CD4-positive, alpha-beta T cell treated with Interleukin-17A for 1 hour (primary cell): ENCODE measurements at places on chromosomes 1 and 21.

GRCh38 chr1:187999973-188000372 is 1171.2 kb downstream of the PLA2G4A start:
- DNase-seq: no peak

- no peak for DNase-seq
Measured at GRCh38 chr1:16612332-16613172, 812 bp downstream of the NBPF1 start.

GRCh38 chr21:41672543-41672915 is 94.3 kb downstream of the RIPK4 start:
- no peak for DNase-seq

DNA sequence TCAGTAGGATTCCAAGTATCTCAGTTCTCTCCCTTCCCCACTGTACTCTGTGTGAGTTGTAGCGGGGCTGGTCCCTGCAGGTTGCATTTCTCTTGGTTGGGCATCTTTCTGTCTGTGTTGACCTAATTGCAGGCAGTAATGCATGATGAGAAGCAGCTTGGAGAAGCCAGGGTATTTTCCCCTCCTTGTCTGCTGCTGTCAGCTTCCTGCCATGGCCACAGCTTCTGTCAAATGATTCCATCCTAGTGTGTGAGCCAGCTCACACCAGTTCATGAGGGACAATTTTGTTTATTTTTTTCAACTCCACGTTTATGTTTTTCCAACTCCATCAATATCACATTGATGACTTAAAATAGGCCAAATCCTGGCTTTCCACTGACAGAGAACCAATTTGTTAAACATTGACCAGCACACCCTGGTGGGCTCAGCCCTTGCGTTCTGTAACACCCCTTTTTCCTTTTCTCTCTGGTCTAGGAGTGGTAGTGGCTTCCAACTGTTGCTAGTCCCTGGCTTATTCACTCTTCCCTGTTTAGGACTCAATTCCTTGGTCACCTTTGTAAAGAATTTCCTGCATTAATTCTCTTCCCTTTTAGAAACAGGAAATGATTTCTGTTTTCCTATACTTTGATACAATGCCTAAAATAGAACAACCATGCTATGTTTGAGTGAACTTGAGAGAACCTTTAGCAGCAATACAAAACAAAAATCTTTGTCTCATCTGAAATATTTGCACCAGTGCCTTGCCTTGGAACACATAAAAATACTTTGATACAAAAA is 44.9 kb upstream of the APOBEC4 start:
- no peak for DNase-seq

DNA sequence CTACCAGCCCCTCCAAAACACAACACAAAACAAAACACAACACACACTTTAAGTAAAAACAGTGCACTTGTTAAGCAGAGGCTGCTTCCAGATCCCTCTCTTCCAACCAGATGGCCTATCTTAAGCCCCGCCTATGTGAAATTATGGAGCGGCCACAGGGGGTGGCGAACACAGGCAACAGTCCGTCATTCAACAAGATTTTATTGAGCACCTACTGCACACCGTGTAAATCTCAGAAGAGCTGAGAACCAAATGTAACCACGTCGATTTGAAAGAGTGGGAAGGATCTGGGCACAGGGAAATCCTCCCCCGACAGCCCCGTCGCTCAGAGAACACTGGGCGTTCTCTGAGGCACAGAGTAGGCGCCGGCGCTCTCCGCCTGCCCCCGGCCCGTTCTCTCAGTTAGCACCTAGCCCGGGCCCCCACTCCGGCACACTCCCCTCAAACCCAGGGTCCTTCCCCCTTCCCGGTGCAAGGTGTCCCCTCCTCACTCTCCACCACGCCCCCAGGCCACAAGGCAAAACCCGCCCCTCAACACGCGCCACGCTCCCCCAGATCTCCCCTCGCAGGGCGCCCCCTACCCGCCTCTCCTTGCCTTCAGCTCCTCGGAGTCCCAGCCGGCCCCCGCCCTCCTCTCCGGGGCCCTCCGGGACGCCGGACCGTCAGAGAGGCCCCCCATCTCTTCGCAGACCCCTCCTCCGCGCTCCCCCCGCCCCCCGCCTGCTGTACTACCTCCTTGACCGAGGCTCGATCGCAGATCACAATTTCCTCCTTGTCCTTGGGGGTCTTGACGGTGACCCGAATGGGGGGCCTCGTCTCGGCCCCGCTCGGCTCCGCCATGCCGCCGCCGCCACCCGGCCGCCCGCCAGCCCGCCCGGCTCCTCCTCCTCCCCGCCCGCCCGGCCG is 483 bp downstream of the UBQLN4 start:
- DNase-seq: peak; percentile 74

DNA sequence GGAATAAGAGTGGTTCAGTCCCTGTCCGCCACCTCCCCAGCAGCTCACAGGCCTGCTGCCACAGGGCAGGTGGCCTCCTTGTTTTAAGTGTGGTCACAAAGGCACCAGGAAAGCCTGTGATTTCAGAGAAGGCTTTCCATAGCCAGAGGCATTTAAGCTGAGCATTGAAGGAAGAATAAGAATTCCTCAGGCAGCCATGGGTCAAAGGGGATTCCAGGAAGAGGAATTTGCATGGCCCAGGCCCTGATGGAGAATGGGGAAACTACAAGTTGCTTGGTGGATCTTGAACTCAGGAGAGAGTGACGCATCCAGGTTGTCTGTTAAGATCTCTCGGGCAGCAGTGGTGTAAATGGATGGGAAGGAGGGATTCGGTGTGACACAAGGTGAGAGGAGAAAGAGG is 66.7 kb downstream of the KLHDC7A start:
- no peak for DNase-seq

GRCh38 chr21:14720237-14720636 is 174.1 kb upstream of the SAMSN1 start:
- no peak for DNase-seq

GRCh38 chr1:186512698-186513457 is 52.0 kb upstream of the PDC start:
- no peak for DNase-seq
